ENCODE measurements at places on chromosomes 3 and 15. TPM values are rescaled to one million over a fixed set of nuclear protein-coding genes. Genes with fewer than 3 reads are reported as not detected.

GRCh38 chr15:50064673-50065072 lies 54.4 kb downstream of the ATP8B4 start:
- DNase-seq, result no peak
- H3K4me3 ChIP-seq, result no peak overlapping the region
- H3K27me3 ChIP-seq, result peaks cover 6% of the 10 kb centered on the region
- no peak overlapping the region for H3K27ac ChIP-seq
- H3K36me3 ChIP-seq, result no peaks in the 10 kb centered on the region
- H3K4me1 ChIP-seq, result no peaks in the 10 kb centered on the region

- H3K27me3 ChIP-seq, result no peaks in the 10 kb centered on the region
- no peak overlapping the region for H3K27ac ChIP-seq
- no peaks in the 10 kb centered on the region for H3K36me3 ChIP-seq
- DNase-seq, result no peak
- H3K4me3 ChIP-seq, result no peak overlapping the region
Measured at GRCh38 chr15:86659724-86660411, 580.2 kb downstream of the AGBL1 start.

The TM6SF1 gene
- total RNA-seq, result 3.9 TPM

The GPR156 gene
- 0.24 TPM for total RNA-seq

DNA sequence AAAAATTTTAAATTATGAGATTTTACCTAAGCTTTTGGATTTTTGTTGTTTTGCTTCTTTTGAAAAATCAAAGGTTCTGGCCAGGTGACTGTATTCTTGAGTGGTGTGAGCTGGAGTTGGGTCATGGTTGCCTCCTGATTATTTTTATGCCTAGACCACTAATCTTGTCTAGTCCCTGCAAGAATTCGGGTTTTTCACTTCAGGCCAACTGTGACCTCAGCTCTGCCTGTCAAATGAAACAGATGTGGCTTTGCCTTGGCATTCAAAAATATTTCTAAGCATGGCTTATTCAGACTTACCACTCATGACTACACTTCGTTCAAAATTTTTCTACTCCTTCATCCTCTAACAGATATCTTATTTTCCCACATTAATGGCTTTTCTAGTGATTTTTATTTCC lies 25.4 kb upstream of the CDV3 start:
- no peak overlapping the region for H3K27ac ChIP-seq
- no peaks in the 10 kb centered on the region for H3K27me3 ChIP-seq
- no peak overlapping the region for H3K4me3 ChIP-seq
- H3K36me3 ChIP-seq, result no peaks in the 10 kb centered on the region

- H3K36me3 ChIP-seq, result no peaks in the 10 kb centered on the region
- H3K4me1 ChIP-seq, result peaks cover 8% of the 10 kb centered on the region
- DNase-seq, result no peak
- H3K27me3 ChIP-seq, result peaks cover 35% of the 10 kb centered on the region
Measured at GRCh38 chr15:80780416-80781221, 1.4 kb downstream of the CEMIP start.

DNA sequence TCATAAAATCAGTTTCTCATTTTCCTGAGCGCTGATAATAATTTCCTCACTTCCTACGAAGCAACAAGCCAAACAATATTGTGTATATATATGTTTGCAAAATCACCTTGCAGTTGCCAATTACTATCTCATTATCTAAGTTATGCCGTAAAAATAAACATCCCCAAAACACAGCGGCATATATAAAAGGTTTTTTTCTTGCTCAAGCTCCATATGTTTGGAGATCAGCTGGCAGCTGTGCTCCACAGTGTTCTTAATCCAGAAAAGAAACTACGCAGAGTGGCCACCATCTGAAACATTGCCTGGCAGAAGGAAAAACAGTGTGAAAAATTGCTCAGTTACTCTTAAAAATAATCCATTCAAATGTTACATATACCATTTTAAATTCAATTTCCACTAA lies 951.4 kb downstream of the PLOD2 start:
- H3K27ac ChIP-seq, result no peak overlapping the region
- DNase-seq, result no peak
- H3K4me3 ChIP-seq, result no peak overlapping the region
- H3K27me3 ChIP-seq, result no peaks in the 10 kb centered on the region

The IL12A gene
- 7.8 TPM for total RNA-seq

The GOLGA6A gene
- total RNA-seq, result not detected

- no peaks in the 10 kb centered on the region for H3K4me1 ChIP-seq
- H3K36me3 ChIP-seq, result no peaks in the 10 kb centered on the region
- no peaks in the 10 kb centered on the region for H3K27me3 ChIP-seq
- no peak overlapping the region for H3K27ac ChIP-seq
Measured at GRCh38 chr3:168511428-168512014, 415.8 kb upstream of the GOLIM4 start.

The PRR23E gene
- total RNA-seq, result not detected

- no peak for DNase-seq
- H3K27ac ChIP-seq, result no peak overlapping the region
- H3K36me3 ChIP-seq, result no peaks in the 10 kb centered on the region
- no peaks in the 10 kb centered on the region for H3K4me1 ChIP-seq
Measured at GRCh38 chr3:174153871-174154270, 705.3 kb upstream of the NAALADL2 start.

The NMNAT3 gene
- 1.1 TPM for total RNA-seq

DNA sequence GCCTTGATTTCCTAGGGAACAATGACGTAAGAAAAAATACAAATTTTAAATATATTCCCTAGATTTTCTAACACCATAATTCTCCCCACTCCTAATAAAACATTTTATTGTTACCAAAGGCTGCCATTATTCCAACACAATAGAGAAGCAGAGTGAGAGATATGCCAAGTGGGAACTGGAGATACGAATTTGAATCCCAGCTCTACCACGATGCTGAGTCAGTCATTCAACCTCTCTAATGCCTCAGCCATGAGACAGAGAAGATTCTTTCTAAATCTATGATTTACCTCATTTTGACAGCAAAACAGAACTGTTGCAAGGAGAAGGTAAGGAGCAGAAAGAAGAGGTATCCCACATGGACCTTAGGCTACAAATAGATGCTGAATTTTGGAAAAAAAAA lies 112.5 kb downstream of the IGF2BP2 start:
- H3K27ac ChIP-seq, result no peak overlapping the region
- H3K4me3 ChIP-seq, result no peak overlapping the region
- H3K36me3 ChIP-seq, result no peaks in the 10 kb centered on the region

The GPR62 gene
- not detected for total RNA-seq

The MAPKBP1 gene
- total RNA-seq, result 42.3 TPM

GRCh38 chr3:124793054-124793739 lies 62.9 kb downstream of the UMPS start:
- no peak overlapping the region for H3K4me3 ChIP-seq
- H3K27ac ChIP-seq, result no peak overlapping the region
- H3K27me3 ChIP-seq, result peaks cover 11% of the 10 kb centered on the region

DNA sequence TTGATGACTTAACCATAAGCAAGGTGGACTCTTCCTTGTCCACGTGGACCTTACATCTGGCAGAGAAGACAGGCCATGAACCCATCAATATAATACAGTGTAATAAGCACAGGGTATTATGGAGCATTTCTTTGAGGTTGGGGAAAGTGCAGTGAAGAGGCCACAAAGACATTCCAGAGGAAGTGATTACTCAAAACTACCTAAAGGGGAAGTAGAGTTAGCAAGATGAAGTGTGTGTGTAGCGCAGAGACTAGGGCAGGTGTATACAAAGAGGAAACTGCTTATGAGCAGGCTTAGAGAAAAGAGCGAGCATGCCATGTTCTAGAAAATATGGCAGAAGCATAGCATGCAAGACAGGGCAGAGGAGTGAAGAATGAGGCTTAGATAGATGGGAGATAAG lies 17.9 kb downstream of the CP start:
- H3K27me3 ChIP-seq, result no peaks in the 10 kb centered on the region
- H3K36me3 ChIP-seq, result no peaks in the 10 kb centered on the region

DNA sequence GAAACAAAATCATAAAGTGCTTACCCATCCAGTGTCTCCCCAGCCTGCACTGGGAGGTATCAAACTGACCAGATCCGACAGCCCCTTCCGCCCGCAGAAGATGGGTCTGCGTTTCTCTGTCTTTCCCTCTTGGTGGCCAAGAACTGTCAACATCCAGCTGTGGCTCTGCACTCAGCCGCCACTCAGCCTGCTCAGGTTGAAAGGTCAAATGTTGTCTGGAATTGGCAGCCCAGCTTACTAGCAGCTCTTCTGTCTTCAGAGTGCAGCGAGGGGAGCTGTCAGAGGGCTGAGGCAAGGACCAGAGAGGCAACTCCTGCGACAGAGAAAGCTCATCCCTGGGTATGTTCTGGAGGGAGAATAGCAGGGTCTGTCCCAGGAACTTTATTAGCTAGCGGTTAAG lies 45.4 kb downstream of the GOLGA6L2 start:
- no peaks in the 10 kb centered on the region for H3K4me1 ChIP-seq
- no peaks in the 10 kb centered on the region for H3K36me3 ChIP-seq
- no peak overlapping the region for H3K4me3 ChIP-seq
- no peak overlapping the region for H3K27ac ChIP-seq
- no peak for DNase-seq

DNA sequence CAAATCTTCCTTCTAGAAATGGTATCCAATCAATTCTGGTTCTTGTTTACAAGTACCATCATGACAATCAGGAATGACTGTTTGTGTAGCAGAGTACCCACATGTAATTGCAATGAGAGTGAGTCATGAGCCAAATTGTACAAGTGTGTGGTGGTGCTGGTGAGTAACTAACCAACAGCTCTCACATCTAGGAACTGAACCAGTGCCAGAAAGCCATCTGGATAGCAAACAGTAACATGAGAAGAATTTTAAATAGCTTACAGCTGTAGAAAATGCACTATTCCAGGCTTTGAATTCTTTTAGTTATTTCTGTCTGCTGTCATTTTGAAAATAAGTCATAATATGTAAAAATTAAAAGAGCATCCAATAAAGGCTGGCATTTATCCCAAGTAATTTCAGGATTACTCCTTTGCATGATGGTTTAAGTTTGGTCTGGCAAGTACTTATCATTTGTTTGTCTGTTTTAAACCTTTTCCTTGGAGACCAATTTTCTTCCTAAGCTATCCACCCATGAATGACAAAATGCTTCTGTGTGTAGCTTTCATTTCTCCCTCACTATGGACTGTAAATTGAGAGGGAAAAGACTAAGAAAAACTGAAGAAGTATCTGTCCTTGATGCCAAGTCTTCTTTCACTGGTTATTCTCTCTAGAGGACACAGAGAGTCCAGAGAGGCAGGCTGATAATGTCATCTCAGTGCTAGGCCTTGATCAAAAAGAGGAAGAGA lies 60.0 kb downstream of the PIK3CB start:
- no peaks in the 10 kb centered on the region for H3K27me3 ChIP-seq
- H3K4me1 ChIP-seq, result no peaks in the 10 kb centered on the region
- no peak overlapping the region for H3K27ac ChIP-seq
- peaks cover 14% of the 10 kb centered on the region for H3K36me3 ChIP-seq
- DNase-seq, result no peak
- H3K4me3 ChIP-seq, result no peak overlapping the region

GRCh38 chr3:1442271-1442670 lies 349.4 kb downstream of the CNTN6 start:
- peak overlapping the region; percentile 46 for H3K27ac ChIP-seq
- H3K36me3 ChIP-seq, result no peaks in the 10 kb centered on the region
- no peak overlapping the region for H3K4me3 ChIP-seq
- H3K4me1 ChIP-seq, result peaks cover 17% of the 10 kb centered on the region
- H3K27me3 ChIP-seq, result no peaks in the 10 kb centered on the region

The RBMS3 gene
- total RNA-seq, result 0.56 TPM

The GATA2 gene
- not detected for total RNA-seq

The SLC12A8 gene
- 0.58 TPM for total RNA-seq

- no peak overlapping the region for H3K27ac ChIP-seq
- DNase-seq, result no peak
- H3K4me3 ChIP-seq, result no peak overlapping the region
- no peaks in the 10 kb centered on the region for H3K4me1 ChIP-seq
- H3K27me3 ChIP-seq, result peaks cover 25% of the 10 kb centered on the region
Measured at GRCh38 chr3:3194861-3195260, 15.4 kb upstream of the CRBN start.

DNA sequence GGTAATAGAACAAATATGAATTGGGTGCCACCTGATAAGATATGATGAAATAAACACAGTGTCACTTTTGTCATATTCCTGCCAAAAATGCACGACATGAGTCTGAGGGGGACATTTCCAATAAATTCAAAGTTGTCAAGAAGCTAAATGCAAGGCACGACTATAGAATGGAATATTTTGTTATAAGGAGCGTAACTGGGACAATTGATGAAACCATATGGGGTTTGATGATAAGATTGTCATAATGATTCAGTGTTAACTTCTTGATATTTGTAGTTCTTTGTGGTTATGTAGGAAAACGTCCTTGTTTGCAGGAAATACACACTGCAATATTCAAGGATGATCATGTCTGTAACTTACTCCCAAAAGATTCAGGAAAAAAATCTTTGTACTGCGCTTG lies 163.3 kb downstream of the MEX3B start:
- H3K36me3 ChIP-seq, result no peaks in the 10 kb centered on the region
- H3K27me3 ChIP-seq, result peaks cover 17% of the 10 kb centered on the region
- no peak overlapping the region for H3K4me3 ChIP-seq
- H3K27ac ChIP-seq, result no peak overlapping the region

GRCh38 chr3:51942603-51943450 lies 664 bp downstream of the PARP3 start:
- H3K4me1 ChIP-seq, result peaks cover 38% of the 10 kb centered on the region
- H3K27me3 ChIP-seq, result no peaks in the 10 kb centered on the region
- H3K27ac ChIP-seq, result peak overlapping the region; percentile 77

The GHRL gene
- total RNA-seq, result 2.8 TPM

The POLQ gene
- total RNA-seq, result 1.4 TPM

- H3K36me3 ChIP-seq, result no peaks in the 10 kb centered on the region
- H3K4me3 ChIP-seq, result no peak within 1 kb of the TSS
- H3K4me1 ChIP-seq, result no peaks in the 10 kb centered on the region
- no peak within 1 kb of the TSS for H3K27ac ChIP-seq
Measured at GRCh38 chr3:170585937-170586310, at the start of gene SLC7A14. SLC7A14 (minus strand) TSS chr3:170586075; CDS start chr3:170526936, 59,139 bp downstream.

The CNTN4 gene
- 0.05 TPM for total RNA-seq

The ZDHHC23 gene
- total RNA-seq, result 22.7 TPM

GRCh38 chr15:57124036-57124435 lies 205.6 kb downstream of the TCF12 start:
- no peak for DNase-seq
- H3K36me3 ChIP-seq, result peaks cover 35% of the 10 kb centered on the region
- H3K27ac ChIP-seq, result no peak overlapping the region

DNA sequence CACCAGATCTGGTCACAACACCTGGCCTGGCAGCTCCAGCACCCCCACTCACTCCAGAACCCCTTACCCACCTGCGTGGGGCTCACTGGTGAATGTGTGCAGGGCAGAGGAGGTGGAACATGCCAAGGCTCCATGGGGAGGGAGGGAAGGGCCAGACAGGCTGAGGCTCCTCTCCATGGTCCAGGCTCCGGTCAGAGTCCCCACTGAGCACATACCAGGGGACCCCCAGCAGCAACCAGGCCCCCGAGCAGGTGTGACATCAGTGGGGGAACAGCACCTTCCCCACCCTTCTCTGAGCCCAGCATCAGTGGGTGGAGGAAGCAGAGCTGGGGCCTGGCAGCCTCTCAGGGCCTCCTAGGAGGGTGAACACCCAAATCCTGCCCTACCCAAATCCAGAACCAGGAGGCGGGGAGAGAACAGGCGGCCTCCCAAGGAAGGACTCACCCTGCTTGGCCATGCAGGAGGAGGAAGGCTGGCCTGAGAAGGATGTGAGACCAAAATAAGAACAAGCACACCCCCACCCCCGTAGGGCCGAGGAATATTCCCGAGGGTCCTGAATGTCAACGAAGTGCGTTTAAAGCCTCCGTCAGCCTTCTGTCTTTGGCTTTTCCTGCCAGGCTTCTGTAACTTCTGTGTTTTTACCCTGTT lies 1.1 kb upstream of the GP9 start:
- DNase-seq, result no peak
- H3K27me3 ChIP-seq, result peaks cover 36% of the 10 kb centered on the region
- H3K27ac ChIP-seq, result no peak overlapping the region
- no peak overlapping the region for H3K4me3 ChIP-seq
- no peaks in the 10 kb centered on the region for H3K36me3 ChIP-seq

Data from activated B cell treated with CpG ODN at 0.5 μM for 24 hours (primary cell).